ENCODE measurements at places on chromosomes 3 and 15. TPM values are rescaled to one million over a fixed set of nuclear protein-coding genes. Genes with fewer than 3 reads are reported as not detected.

The FBXW12 gene
- total RNA-seq: not detected

The DAZL gene
- total RNA-seq: not detected

The CLCN2 gene
- total RNA-seq: 3.2 TPM

The CD96 gene
- total RNA-seq: not detected

The TCAIM gene
- 26.3 TPM for total RNA-seq

The FAM107A gene
- 12.2 TPM for total RNA-seq

The GP9 gene
- total RNA-seq: 0.32 TPM

The CYP8B1 gene
- total RNA-seq: not detected

The INO80 gene
- 20.1 TPM for total RNA-seq

Measured in epithelial cell of umbilical artery (primary cell).